ENCODE measurements at places on chromosomes 16 and 17. TPM values are rescaled to one million over a fixed set of nuclear protein-coding genes. Genes with fewer than 3 reads are reported as not detected.

- H3K36me3 ChIP-seq: no peaks in the 10 kb centered on the region
- no peak for DNase-seq
Observed at GRCh38 chr17:77875051-77875780, 83.3 kb upstream of the TNRC6C start.

DNA sequence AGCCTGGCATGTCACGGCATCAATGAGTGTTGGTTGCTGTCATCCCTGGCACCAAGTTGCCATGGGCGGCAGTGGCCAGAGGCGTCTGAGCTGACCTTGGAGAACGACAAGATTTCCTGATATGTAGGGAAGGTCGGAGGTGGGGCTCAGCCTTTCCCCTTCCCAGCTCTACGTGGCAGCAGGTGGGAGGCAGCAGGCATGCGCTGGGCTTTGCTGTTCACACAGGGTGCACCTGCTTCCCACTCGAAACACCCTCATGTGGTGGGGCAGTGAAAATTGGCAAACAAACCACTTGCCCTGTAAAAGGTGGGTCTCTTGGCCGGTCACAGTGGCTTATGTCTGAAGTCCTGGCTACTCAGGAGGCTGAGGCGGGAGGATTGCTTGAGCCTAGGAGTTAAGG, 12.3 kb upstream of the TFAP4 start:
- no peaks in the 10 kb centered on the region for H3K27me3 ChIP-seq
- no peaks in the 10 kb centered on the region for H3K36me3 ChIP-seq
- H3K4me3 ChIP-seq: no peak overlapping the region

GRCh38 chr17:37391146-37391545, 15.4 kb downstream of the C17orf78 start:
- H3K4me1 ChIP-seq: peaks cover 48% of the 10 kb centered on the region
- no peak overlapping the region for H3K4me3 ChIP-seq
- H3K27me3 ChIP-seq: no peaks in the 10 kb centered on the region
- no peaks in the 10 kb centered on the region for H3K36me3 ChIP-seq

DNA sequence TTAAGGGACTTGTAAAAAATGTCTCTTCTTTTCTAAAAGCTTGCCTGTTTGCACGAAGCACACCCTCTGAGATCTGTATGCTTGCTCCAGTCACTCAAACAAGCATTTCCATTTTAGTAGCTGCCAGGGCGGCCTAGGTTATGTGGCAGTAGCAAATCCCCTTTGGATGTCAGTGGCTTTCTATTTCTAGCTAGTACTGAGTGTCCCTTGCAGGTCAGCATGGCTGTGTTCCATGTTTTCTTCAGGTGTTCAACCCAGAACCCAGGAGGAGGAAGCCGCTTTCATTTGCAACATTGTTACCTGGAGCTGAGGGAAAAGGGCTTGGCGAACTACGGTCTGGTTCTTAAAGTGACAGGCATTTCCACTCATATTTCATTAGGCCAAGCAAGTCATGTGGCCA, 36.4 kb downstream of the FOXL1 start:
- no peak overlapping the region for H3K27ac ChIP-seq
- DNase-seq: no peak
- no peaks in the 10 kb centered on the region for H3K4me1 ChIP-seq
- H3K36me3 ChIP-seq: no peaks in the 10 kb centered on the region
- H3K4me3 ChIP-seq: no peak overlapping the region
- H3K27me3 ChIP-seq: no peaks in the 10 kb centered on the region

HS3ST2 gene
- not detected for total RNA-seq

- no peak overlapping the region for H3K27ac ChIP-seq
- H3K36me3 ChIP-seq: no peaks in the 10 kb centered on the region
- no peak overlapping the region for H3K4me3 ChIP-seq
- no peaks in the 10 kb centered on the region for H3K27me3 ChIP-seq
- DNase-seq: no peak
Observed at GRCh38 chr16:25966172-25967097, 274.7 kb downstream of the HS3ST4 start.

TMEM231 gene
- total RNA-seq: 3.3 TPM

DNA sequence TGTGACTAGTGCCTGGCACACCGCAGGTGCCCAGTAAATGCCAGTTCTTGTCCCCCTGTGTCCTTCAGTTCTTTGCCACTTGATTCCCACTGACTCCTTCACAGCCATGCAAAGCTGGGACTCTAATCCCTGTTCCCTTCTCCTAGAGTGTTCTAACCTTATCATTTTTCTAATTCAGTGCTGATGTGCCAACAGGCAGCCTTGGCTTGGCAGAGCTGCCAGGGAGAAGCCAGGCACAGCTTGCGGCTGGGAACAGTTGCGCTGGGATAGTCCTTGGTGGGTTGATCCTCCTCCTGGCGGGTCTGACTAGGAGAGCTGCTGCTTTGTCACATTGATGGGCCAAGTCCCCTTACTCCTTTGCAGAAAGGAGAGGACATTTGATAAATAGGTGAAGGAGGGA, 654.2 kb downstream of the HS3ST4 start:
- no peak overlapping the region for H3K4me3 ChIP-seq
- no peak overlapping the region for H3K27ac ChIP-seq
- no peaks in the 10 kb centered on the region for H3K27me3 ChIP-seq
- DNase-seq: no peak
- no peaks in the 10 kb centered on the region for H3K4me1 ChIP-seq
- H3K36me3 ChIP-seq: no peaks in the 10 kb centered on the region

GRCh38 chr16:55240888-55241287, 83.1 kb upstream of the IRX6 start:
- H3K4me1 ChIP-seq: no peaks in the 10 kb centered on the region
- no peaks in the 10 kb centered on the region for H3K27me3 ChIP-seq
- no peaks in the 10 kb centered on the region for H3K36me3 ChIP-seq
- no peak for DNase-seq

DNA sequence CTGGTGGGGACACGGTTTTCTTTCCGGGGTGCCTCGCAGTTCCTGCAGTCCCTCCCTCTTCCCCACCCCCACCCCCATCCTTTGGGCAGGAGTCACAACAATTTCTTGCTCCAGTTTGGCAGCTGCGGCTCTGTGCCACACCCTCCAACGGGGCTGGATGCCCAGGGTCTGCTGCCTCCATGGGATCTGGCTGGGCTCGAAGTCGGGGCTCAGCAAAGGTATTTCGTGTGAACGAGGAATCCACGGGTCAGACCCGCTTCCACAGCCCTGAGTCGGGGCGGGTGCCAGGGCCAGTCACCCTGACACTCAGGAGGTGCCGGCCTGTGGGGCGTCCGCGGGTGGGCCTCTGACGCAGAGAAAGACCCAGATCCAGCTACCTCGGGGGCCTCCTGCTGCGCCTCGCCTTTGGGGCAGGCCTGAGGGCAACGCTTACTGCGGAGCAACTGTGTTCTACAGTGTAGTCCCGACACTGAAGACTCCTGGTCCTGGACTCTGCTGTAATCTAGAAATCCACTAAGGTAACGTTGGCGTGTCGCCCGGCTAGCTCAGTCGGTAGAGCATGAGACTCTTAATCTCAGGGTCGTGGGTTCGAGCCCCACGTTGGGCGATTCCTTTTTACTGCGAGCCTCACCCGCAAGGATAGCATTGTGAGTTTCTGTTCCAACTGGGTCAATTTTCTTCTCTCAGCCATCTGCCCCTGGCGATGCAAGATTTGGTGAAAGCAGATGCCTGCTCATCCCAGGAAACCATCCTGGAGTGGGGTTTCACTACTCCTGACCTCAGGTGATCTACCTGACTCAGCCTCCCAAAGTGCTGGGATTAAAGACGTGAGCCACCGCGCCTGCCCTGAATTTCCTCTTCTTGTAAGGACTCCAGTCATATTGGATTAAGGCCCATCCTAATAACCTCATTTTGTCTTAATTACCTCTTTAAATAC, 12.6 kb upstream of the OR1F1 start:
- peaks cover 7% of the 10 kb centered on the region for H3K27me3 ChIP-seq
- H3K36me3 ChIP-seq: no peaks in the 10 kb centered on the region
- no peak overlapping the region for H3K4me3 ChIP-seq
- H3K4me1 ChIP-seq: peaks cover 24% of the 10 kb centered on the region

DNA sequence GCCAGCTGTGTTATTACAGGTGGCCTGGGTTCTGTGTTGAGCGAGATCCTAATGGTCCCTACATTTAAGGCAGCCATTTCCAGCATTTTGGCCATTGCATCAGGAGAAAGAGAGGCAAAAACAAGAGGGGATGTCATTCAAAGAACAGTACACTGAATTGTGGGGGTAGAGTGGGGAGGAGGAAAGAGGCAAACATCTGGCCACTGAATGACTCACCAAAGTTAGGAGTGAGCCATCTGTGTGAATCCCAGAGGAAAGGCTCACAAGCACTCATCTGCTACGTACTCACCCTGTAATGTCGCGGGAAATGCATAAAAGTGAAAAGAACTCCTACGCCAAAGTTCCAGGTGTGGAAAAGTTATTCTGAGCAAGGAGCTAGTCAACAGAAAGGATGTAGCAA, 16.7 kb downstream of the KRABD2 start:
- peak overlapping the region; percentile 19 for H3K27ac ChIP-seq
- H3K4me3 ChIP-seq: no peak overlapping the region
- no peaks in the 10 kb centered on the region for H3K27me3 ChIP-seq
- peaks cover 4% of the 10 kb centered on the region for H3K4me1 ChIP-seq

DNA sequence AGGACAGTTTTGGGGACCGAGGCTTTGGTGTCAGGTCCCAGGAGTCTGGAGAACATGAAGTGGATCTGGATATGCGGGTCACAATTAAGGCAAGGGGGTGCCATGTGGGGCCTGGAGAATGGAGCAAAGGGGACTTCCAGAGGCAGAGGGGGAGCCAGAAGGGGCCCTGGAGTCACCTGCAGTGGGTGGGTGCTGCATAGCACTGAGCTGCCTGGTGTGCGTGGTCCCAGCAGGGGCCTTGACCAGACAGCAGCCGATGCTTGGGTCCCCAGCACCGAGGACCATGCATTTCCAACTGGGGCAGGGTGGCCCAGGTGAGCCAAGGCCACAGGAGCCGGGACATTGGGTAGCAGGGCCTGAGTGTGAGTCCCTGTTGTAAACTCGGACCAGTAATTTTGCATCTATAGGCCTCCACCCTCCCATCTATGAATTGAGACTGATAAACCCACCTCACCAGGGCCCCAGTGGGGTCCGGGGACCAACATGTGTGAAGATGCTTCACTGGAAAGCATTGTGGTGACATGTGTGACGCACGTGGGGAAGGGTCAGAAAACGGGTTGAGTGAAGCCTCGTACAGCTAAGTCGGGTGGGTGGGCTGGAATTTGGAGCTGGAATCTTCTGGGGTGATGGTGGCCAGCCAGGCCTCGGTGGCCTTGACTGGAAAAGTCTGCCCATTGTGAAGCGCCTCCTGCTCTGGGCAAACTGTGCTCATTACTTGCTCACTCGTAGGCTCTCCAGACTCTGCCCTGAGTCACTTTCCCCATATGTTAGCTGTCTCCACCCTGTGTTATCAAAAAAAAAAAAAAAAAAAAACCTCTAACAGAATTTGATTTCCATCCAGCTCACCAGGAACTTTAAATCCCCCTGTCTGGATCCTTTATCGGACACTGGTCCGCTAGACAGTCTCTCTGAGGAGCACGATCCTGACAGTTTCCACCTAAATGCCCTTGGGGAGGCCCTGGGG, 90.5 kb upstream of the ZNF469 start:
- DNase-seq: peak; percentile 34
- no peak overlapping the region for H3K4me3 ChIP-seq
- no peaks in the 10 kb centered on the region for H3K4me1 ChIP-seq
- no peaks in the 10 kb centered on the region for H3K36me3 ChIP-seq
- no peaks in the 10 kb centered on the region for H3K27me3 ChIP-seq

KRTAP2-3 gene
- total RNA-seq: not detected

MT1F gene
- 42.1 TPM for total RNA-seq
